Omental fat pad (tissue), 4 donors: ENCODE measurements at places on chromosomes 2 and 18. TPM values are rescaled to one million over a fixed set of nuclear protein-coding genes. Genes with fewer than 3 reads are reported as not detected.

The BOLA3 gene
- total RNA-seq = 54.3 TPM

GRCh38 chr18:37385846-37386778 lies 179.5 kb downstream of the CELF4 start:
- DNase-seq = no peak

DNA sequence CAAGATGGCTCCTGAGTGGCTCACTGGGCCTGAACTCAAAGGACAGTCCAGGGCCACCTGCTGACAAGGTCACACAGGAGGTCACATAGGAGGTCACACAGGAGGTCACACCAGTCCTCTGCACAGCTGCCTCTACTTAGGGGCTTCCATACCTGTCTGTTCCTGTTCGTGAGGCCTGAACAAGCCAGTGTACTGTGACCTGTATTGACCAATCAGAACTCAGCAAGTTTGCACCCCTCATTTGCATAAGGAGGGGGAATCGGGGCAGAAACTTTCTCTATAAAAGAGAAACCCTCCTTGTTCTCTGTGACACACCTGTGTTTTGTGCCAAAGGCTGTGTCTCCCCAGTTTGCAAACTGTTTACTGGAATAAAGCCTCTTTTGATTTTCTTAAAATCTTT lies 478.9 kb downstream of the EIPR1 start:
- DNase-seq = no peak

- no peak for DNase-seq
Observed at GRCh38 chr2:189534854-189535832, 45.4 kb downstream of the SLC40A1 start.

The MAP3K19 gene
- total RNA-seq = not detected

The GAL3ST2 gene
- total RNA-seq = 3.1 TPM

GRCh38 chr18:32431753-32432152 lies 38.9 kb downstream of the GAREM1 start:
- DNase-seq = no peak

GRCh38 chr2:101677658-101678057 lies 19.8 kb upstream of the MAP4K4 start:
- DNase-seq = no peak

- no peak for DNase-seq
Observed at GRCh38 chr2:200905618-200906296, 16.6 kb downstream of the NIF3L1 start.

DNA sequence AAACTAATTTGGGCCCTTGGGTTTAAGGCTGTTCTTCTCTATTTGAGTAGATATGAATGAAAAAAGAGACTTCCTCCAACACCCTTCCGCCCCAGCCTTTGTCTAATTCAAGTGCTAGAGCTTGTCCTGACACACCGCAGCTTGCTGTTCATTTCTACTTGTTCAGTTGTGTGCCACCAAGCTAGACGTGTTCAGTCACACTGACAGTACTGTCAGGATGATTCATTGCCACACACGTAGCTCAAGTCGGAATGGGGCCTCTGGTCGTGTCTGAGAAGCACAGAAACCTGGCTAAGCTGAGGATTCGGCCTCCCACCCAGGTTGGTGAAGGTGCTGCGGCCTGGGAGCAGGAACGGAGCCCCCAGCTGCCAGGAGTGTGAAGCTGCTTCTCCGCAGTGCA lies 45.6 kb upstream of the INHBB start:
- DNase-seq = no peak

DNA sequence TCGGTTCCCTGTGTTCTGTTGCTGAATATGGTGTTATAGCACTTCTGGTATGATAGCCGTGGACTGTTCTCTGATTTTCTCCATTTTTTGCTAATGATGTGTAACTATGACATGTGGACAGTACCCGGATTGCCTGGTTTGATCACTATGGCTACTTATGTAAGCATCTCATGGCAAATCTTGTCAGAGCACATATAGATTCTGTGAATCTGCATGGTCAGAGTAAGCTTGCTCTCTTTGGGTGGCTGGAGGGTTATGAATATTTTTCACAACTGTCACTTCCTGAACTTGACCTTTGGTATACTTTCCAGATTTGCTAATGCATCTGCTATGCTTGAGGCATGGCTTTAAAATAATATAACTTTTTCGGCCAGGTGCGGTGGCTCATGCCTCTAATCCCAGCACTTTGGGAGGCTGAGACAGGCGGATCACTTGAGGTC lies 36.8 kb upstream of the ATP8B1 start:
- no peak for DNase-seq

The ODC1 gene
- 46.8 TPM for total RNA-seq

- no peak for DNase-seq
Observed at GRCh38 chr2:98771721-98772524, 41.0 kb upstream of the MGAT4A start.

The ITGA6 gene
- total RNA-seq = 254 TPM

- no peak for DNase-seq
Observed at GRCh38 chr18:13872373-13872772, 43.0 kb downstream of the MC2R start.

The FABP1 gene
- not detected for total RNA-seq

The DUSP2 gene
- 8.5 TPM for total RNA-seq

GRCh38 chr2:218230882-218231281 lies 13.9 kb downstream of the ARPC2 start:
- DNase-seq = no peak

The IL36B gene
- not detected for total RNA-seq

GRCh38 chr2:219041252-219041651 lies at the start of gene CFAP65:
Gene CFAP65 (minus strand): TSS chr2:219041516. CDS start chr2:219039048, 2,468 bp downstream.
- no peak for DNase-seq

DNA sequence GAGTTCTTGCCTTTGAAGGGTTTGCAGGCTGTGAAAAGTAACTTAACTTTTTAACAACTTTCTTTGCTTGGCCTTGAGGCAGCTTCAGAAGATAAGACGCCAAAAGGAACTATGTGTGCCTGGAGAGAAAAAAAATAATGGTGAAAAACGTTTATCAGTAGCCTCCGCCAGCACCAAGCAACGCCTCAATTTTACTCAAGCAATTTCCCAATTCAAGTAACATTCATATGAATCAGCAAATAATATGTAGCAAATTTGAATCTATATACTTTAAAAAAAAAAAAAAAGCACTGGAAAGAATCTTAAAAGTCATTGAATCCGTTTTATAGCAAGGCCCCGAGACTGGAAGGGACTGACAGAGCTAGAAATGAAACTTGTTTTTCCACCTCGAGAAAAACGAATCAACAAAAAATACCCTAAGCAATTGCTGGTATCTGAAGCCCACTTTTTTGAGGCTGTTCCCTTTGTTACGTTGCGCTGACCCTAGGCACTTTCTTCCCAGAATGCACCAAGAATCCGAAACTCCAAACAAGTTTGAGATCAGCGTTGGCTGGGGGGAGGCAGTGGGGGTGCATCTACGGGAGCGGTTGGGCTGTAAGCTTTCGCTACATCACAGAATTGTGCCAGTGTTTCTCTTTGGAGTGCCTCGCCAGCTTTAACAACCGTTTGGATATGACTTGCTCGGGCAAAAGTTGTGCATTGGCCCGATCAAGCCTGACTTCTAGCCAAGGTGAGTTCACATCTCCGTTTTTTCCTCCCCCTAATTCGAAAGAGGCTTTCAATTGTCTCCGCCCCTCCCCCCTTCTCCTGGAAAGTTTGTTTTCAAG lies 2.7 kb upstream of the TGIF1 start:
- DNase-seq = no peak

- no peak for DNase-seq
Observed at GRCh38 chr2:177549171-177549570, 156.6 kb downstream of the AGPS start.

The EGR4 gene
- not detected for total RNA-seq

DNA sequence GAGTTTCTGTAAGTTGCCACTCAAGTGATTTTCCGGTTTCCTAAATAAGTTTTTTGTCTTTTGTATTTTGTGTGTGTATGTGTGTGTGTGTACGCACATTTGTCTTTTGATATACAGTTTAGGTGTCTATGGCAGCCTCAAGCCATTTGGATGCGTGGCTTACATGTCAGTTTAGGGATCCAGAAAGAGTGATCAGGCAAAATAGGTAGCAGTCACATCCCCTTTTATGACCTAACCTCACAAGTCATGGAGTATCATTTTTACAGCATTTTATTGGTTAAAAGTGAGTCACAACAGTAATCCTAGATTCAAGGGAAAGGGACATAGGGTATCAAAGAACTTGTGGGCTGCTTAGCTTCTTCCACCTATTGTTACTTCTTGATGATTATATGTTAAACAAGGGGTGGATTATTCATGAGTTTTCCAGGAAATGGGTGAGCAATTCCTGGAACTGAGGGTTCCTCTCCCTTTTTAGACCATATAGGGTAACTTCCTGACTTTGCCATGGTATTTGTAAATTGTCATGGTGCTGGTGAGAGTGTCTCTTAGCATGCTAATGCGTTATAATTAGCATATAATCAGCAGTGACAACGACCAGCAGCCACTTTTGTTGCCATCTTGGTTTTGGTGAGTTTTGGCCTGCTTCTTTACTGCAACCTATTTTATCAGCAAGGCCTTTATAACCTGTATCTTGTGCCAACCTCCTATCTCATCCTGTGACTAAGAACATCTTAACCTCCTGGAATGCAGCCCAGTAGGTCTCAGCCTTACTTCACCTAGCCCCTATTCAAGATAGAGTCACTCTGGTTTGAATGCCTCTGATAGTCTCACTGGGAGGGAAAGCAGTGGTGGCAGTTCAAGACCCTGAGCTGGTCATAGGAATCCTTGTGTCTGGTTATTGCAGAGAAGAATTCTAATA lies 8.6 kb upstream of the SOCS6 start:
- DNase-seq = no peak

- no peak for DNase-seq
Observed at GRCh38 chr2:206797376-206797775, 32.0 kb downstream of the FASTKD2 start.

DNA sequence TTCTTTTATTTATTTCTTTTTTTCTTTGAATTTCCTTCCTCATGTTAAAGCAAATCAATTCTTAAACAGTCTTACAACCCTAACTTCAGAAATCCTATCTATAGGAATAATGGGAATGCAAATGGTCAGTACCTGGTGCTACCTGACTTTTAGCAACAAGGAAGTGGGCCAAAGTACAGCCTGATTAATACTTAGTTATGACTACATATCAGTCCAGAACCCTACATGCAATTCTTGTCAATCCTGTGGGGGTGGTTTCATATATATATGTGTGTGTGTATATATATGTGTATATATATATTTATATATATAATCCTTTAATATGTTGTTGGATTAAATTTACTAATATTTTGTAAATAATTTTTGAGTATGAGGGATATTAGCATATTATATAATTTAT lies 14.8 kb upstream of the TRAPPC8 start:
- no peak for DNase-seq

The PROKR1 gene
- total RNA-seq = 0.46 TPM

- DNase-seq = no peak
Observed at GRCh38 chr2:223046470-223047040, 5.4 kb upstream of the KCNE4 start.

DNA sequence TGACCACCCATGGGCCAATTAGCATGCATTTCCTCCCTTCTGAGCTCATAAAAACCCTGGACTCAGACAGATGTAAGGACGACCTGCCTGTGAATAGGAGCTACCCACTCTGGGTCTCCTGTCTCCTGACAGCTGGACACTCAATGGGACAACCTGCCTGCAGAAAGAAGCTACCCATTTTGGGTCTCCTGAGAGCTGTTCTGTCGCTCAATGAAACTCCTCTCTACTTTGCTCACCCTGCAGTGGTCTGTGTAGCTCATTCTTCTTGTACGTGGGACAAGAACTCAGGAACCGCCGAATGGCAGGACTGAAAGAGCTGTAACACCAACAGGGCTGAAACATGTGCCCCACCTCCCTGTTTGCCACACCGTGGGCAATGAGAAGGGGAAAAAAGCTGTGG lies 60.3 kb upstream of the DYNC1I2 start:
- DNase-seq = no peak

- no peak for DNase-seq
Observed at GRCh38 chr2:12714391-12715221, 2.1 kb upstream of the TRIB2 start.

The MRPS5 gene
- 60.6 TPM for total RNA-seq

- DNase-seq = no peak
Observed at GRCh38 chr2:121665504-121665903, 16.2 kb upstream of the CLASP1 start.

DNA sequence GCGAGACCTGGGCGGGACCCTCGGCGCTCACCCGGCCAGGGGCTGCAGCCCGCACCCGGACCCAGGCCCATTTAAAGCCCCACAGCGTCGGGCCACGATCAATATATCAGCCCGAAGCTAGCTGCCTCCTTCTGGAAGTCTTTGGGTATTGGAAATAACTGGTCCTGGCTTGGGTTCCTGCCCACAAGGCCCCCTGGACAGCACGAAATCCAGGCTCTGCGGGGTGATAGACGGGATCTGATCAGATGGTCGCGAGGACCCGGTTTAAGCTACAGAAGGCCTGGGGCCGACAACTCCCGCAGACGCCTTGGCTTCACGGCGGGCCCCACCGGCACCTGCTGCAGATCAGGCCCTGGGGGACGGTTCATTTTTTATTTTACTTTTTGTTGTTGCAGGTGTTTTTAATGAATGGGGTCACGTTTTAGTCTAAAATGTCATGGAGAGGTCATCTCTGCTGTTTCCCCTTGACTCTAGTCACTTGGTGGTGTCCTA lies 362 bp upstream of the PSTPIP2 start:
- DNase-seq = no peak

- DNase-seq = no peak
Observed at GRCh38 chr2:51145761-51146160, 113.8 kb upstream of the NRXN1 start.
